ENCODE measurements at places on chromosomes 5 and 9. TPM values are rescaled to one million over a fixed set of nuclear protein-coding genes. Genes with fewer than 3 reads are reported as not detected.

- DNase-seq, result no peak
Measured at GRCh38 chr5:107985144-107985543, 314.4 kb upstream of the EFNA5 start.

DNA sequence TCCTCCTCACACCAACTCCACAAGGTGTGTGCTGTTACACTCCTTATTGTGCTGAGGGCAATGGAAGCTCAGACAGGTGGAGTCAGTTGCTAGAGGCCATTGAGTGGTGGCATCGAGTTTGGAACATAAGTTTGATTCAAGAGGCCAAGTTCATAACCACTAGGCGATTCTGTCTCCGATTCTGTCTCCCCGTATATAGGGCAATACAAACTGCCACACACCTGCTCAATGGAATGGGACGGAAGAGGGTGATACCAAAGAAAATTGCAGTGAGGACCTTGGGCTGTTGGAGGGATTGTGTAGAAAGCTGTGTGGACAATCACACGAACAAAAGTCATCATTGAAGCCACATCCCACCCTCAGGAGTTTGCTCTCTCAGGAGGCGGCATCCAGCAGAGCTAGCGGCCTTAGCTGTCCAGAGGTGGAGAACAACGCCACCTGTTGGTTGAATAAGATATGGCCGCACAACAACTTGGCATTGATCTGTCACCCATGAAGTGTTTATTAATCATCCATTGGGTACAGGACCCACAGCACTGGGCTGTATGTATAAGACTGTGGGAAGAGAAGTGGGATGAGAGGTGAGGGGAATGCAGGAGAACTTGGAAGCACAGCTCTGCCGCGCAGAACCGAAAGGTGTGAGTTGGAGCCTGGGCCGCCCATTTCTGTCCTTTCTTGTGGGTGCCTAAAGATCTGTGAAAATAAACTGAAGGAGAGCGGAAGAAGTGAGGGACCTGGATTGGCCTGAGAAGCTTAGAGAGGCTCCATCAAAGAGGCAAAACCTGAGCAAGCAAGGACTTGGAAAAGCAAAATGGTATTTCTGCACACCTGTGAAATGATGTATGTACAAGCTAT lies 16.1 kb upstream of the NEUROG1 start:
- peak; percentile 68 for DNase-seq

Gene GCNT4
- 1.6 TPM for total RNA-seq

GRCh38 chr5:171493646-171494393 lies 74.4 kb downstream of the FGF18 start:
- no peak for DNase-seq

Gene ENTPD8
- not detected for total RNA-seq

DNA sequence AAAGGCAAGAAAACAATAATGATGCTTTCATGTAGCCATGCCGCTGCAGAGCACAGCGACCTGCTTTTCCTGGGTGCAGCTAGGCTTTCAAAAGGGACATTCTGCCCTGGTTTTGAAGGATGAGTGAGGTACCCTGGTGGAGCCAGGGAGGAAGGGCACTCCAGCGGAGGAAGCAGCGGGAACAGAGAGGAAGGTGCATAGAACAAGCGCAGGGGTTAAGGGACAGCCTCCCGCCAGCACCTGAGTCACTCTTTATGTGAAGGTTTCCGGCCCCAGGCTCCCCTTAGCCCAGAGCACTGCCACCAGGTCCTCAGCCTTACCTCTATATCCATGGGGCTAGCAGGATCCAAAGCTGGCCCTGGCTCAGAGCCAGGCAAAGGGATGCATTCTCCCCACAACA lies 221.1 kb downstream of the CDK5RAP2 start:
- DNase-seq, result no peak

- no peak for DNase-seq
Measured at GRCh38 chr5:59189472-59190244, 606.8 kb downstream of the RAB3C start.
